ENCODE measurements at places on chromosomes 16 and 17.

DNA sequence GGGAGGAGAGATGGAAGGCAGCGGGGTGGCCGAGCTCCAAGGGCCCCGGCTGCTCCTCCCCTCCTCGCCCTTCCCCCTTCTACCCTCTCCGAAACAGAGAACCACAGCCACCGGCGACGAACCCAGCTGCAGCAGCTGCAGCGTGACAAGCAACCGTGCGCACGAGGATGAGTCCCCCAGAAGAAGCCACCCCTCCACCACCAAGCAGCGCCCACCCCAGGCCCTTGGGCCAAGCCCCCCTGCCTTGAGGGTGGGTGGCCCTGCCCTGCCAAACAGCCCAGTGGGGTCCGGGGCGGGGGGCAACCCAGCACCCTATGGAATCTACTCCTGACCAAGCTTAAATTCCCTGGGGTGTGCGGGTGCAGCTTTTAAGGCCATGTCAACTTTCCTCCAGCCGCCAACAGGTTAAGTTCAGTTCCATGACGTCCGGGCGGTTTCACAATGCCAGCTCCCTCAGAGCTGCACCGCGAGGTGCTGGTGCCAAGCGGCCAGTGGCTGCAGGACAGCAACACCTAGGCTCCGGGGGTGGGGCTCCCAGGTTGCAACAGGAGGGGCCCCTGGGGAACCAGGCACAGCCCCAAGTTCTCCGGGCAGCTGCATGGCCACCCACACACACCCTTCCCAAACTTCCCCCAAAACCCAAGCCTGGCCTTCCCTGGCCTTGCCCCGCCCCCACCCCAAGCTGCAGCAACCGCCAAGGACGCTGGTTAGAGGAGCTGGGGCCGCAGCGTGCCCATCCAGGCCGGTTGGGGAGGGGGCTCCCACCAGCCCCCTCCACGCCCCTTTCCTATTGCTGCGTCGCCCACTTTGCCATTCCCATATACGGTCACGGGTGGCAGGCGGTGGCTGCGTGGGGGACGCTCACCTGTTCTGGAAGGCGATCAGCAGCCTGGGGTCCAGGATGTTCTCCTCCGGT, 2.0 kb downstream of the CBX4 start:
- DNase-seq, result no peak

DNA sequence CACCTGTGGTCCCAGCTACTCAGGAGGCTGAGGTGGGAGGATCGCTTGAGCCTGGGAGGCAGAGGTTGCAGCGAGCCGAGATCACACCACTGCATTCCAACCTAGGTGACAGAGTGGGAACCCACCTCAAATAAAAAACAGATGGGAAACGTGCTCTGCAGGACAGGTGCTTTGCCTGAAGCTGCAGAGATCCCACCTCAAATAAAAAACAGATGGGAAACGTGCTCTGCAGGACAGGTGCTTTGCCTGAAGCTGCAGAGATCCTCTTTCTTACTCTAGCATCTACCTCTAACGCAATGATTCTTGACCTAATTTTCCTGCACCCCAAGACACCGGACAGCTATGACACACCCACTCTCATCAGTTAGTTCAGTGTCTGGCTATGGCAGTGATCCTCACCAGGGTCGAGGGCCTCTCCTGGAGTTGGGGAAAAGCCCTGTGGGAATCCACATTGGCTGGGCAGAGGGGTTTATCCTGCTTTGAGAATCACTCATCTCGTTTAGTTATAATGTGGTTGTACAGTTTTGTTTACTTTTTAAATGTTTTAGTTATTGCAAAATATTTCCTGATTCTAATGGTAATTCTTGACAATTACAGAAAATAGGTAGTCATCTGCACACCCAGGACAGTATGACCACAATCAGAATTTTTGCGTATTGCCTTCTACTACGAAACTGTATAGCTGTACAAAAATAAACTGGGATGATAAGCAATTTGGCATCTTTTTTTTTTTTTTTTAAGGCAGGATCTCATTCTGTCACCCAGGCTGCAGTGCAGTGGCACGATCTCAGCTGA, 11.4 kb downstream of the VPS53 start:
- DNase-seq, result no peak

DNA sequence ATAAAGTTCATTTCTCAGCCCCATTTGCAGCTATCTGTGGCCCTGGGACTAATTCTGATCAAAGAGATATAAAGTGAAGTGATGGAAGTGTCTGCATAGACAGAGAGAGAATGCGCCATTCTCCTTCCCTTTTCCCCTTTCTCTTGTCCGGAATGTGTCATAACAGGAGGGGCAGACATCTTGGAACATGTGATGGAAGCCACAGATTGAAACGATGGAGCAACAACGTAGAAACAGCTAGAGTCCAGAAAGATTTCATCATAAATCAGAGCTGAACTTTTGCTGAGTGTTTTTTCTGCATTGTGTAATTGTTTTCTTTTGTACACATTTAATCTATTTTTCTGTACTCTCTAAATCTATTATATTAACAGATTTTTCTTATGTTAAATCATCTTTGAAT, 11.3 kb downstream of the ASGR1 start:
- DNase-seq, result no peak

- no peak for DNase-seq
Measured at GRCh38 chr16:81636298-81636993, 142.6 kb upstream of the PLCG2 start.

GRCh38 chr17:3738562-3739295, 15.0 kb downstream of the HASPIN start:
- peak; percentile 52 for DNase-seq

GRCh38 chr16:85366031-85366763, 246.9 kb upstream of the GSE1 start:
- peak; percentile 24 for DNase-seq

DNA sequence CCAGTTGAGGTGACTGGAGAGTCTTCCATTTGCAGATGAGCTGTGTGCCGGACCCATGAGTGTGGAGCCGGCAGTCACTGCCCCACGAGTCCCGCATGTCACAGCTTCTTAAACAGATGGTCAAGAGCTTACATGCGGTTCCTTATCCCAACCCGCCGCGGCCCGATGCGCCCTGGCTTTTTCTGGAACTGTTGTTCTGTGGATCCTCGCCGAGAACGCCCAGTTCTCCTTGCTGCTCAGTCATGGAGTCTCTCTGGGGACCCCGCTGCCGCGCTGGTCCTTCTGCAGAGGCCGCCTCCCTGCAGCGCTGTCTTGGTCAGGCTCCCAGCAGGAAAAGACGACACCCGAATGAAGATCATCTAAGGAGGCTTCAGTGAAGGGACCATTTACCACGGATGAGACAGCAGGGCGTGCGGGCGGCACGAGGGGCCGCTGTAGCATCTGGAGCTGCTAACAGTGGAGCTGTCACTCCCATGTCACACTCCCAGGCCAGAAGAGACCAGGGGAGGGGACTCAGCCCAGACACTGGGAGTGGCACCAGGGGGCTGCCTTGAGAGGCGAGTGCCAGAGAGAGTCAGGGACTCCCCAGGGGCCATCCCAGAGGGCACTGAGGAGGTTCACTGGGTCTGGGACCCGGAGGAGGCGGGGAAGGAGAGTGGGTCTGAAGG, 10.8 kb upstream of the LGALS3BP start:
- DNase-seq, result no peak

DNA sequence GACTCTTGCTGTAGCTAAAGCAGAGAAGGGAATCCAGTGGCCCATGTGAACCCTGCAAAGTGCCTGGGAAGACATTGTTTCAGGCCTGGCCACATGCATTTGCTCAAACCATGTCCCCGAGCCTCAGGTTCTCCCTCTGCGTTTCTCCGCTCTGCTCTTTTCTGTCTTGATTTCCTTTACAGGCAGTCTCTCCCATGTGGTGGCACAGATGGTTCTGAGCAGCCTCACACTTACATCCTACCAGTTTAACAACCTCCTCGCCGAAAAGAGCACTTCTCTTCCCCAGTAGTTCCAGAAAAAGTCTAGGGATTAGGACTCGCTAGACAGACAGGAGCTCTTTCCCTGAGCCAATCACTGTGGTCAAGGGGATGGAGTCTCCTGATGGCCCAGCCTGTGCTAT, 28.3 kb upstream of the MYH10 start:
- DNase-seq, result no peak

- DNase-seq, result no peak
Measured at GRCh38 chr17:30347488-30347887, 13.6 kb upstream of the TMIGD1 start.
